Left ventricle myocardium superior (tissue), 1 donor: ENCODE measurements at places on chromosomes 12 and 14. TPM values are rescaled to one million over a fixed set of nuclear protein-coding genes. Genes with fewer than 3 reads are reported as not detected.
A peak's percentile ranks its signal among the peaks of the same experiment; 100 is the strongest.

DNA sequence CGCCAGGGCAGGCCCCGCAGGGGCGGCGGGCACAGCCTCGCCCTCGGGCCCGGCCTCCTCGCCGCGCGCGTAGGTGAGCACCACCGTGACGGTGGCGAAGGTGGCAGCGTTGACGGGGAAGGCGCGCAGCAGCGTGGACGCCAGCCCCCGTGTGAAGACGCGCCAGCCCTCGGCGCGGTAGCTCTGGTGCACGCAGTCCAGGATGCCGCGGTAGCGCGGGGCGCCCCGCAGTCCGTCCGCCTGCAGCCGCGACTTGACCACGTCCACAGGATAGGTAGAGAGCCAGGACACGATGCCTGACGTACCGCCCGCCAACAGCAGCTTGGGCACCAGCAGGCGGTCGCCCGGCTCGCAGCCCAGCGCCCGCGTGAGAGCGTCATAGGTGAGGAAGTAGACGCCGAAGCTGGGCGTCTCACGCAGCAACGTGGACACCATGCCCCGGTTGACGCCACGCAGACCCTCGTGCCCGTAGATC lies 13.9 kb downstream of the SLC25A29 start:
- DNase-seq: peak; percentile 28

GRCh38 chr12:53510181-53510812 lies 3.0 kb upstream of the NPFF start:
- no peak for DNase-seq

DNA sequence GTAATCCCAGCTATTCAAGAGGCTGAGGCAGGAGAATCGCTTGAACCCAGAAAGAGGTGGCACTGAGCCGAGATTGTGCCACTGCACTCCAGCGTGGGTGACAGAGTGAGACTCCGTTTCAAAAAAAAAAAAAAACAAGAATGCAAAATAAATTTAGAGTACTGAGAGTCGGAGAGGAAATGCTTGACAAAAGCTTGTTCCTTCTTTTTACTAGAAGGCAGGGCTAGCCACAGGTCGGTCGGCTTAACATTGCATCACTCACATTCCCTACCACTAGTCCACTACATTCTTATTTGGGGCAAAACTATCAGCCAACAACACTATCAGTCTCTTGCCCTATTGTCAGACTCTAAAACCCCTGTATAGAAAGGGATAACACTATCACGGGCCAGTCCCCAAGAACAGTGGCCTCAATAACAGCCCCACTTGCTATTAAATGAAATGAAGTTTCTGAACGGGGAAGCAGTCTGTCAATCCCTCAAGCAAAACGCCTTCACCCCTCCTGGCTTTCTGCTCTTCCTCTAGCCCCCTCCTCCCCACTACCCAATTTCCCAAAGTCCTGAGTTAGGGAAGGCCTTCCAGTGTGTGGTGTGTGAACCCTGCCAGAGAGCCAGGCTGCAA lies 1.0 kb downstream of the RNF41 start:
- no peak for DNase-seq

GRCh38 chr14:90382491-90383125 lies 14.2 kb upstream of the CALM1 start:
- peak; percentile 76 for DNase-seq

GRCh38 chr14:39050389-39050788 lies 52.6 kb downstream of the SEC23A start:
- no peak for DNase-seq

DNA sequence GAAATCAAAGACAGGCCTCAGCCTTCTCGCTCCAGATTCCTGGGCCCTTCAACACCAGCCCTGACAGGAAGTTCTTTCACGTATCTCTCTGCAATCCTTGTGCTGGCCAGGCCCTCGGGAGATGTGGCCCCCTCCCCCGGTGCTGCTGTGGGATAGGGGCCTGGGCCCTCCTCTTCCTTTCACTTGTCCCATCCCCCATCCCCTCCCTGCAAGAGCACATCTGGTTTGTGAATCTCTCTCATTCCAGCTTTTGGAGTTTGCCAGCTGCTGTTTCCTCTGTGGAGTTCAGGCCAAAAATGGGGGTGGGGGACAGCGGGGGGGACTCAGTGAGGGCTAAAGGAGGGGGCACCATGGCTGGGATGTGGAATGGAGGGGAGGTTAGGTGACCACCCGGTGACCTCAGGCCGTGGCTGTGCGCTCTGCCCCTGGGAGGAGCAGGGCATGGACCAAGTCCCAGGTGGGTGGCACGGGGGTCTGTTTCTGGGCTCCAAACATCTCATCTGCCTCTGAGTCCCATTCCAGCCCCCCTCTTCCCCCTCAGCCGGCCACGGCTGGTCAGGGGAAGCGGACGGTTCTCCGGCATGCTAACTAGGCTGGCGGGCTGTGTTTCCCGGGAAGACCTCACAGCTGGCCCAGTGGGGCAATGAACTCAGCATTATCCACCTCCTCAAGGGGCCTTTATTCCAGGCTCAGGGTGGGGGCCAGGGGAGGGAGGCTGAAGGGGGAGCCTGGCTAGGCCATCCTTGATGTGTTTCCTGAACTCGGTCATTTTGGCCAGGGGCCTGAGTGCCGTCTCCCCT lies 7.4 kb downstream of the LRP1 start:
- peak; percentile 83 for DNase-seq

DNA sequence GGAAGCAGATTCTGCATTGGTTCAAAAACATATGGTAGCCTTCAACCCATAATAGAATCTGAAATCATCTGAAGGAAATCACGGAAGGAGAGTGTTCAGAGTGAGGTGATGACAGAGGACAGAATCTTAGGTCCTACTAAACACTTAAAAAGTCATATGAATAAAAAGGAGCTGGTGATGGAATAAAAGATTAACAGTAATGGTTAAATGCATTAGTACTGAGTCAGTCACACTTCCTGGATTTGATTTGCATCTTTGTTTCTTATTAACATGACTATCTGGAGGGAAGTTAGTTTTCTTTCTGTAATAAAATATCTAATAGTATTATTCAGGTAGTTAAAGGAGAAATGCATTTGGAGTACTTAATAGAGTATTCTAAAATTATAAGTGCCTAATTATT lies 296.3 kb upstream of the ATXN7L3B start:
- no peak for DNase-seq

DNA sequence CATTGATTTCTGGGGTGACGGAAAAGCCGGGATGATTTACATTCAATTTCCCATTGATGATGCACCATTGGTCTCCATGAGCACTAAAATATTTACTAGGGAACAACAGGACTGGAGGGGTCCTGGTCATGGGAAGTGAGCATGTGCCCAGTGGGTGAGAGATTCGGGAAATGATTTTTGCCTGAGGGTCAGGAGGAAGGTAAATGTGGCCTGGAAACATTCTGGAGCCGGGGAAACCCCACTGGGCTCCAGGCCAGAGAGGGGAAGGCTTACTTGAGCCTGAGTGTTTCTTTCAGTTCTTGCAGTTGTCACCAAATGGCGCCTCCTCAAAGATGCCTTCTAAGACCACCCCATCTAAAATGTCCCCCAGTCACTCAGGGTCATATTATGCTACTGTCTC lies 532.3 kb upstream of the TBX3 start:
- DNase-seq: no peak

- DNase-seq: no peak
Measured at GRCh38 chr12:68565391-68565903, 45.3 kb upstream of the RAP1B start.

GRCh38 chr12:43806737-43807072 lies 588 bp upstream of the TWF1 start:
- no peak for DNase-seq

DNA sequence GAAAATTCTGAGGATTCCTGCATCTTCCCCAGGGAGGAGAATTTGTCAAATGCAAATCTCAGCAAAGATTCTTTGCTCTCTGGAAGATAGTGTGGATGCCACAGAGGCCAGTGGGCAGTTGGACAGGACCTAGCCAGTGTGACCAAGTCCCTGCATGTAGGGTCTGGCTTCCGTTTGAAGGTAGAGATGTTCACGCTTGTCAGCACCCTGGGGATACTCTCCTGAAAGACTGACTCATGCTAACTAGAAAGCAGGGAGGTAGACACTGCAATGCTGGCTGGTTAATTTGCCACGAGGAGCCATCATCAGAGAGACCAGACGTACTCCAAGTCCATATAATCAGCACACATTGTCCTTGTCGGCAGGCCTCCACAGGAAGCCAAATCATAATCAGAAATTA lies 130.1 kb downstream of the SAMD4A start:
- no peak for DNase-seq

DNA sequence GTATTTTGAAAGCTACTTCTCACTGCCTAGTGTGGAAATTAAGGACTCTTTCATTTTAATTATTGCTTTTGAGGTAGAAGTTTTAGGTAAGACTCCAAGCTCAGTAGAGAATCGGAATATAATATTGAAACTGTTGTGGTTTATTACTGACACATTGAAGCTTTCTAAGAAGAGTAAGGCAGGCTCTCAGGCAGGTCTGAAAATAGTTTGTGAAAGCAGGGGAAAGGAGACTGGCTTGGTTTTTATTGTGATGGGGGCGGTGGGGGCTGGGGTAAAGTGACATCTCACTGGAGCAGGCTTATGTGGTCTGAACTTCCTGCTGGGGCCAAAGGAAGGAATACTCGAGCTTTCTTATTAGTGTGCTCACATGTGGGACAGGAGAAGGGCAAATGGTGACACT lies 79.5 kb downstream of the OTOGL start:
- no peak for DNase-seq

DNA sequence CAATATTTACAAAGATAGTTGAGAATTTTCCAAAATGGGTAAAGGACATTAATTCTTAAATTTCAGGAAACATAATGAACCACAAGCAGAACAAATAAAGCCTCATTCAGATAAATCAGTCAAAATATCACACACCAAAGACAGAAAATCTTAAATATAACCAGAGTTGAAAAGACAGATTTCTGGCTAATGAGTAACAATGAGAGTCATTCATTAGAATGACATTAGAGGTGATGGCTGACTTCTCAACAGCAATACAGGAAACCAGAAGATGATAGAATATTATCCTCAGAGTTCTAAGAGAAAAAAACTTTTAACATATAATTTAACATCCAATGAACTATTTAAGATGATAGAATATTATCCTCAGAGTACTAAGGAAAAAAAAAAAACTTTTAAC lies 124.2 kb downstream of the DENND5B start:
- DNase-seq: no peak

- DNase-seq: peak; percentile 64
Measured at GRCh38 chr14:105167303-105168092, 1.1 kb downstream of the JAG2 start.

The MYF5 gene
- not detected for total RNA-seq

The CCDC77 gene
- total RNA-seq: 2.8 TPM

The PRR4 gene
- 0.94 TPM for total RNA-seq

The C12orf50 gene
- total RNA-seq: not detected

The PRIMA1 gene
- total RNA-seq: 7.9 TPM

The KERA gene
- not detected for total RNA-seq

The MUCL1 gene
- not detected for total RNA-seq

The NTS gene
- 0.20 TPM for total RNA-seq
